ENCODE measurements at places on chromosomes 4 and X.
A peak's percentile ranks its signal among the peaks of the same experiment; 100 is the strongest.

DNA sequence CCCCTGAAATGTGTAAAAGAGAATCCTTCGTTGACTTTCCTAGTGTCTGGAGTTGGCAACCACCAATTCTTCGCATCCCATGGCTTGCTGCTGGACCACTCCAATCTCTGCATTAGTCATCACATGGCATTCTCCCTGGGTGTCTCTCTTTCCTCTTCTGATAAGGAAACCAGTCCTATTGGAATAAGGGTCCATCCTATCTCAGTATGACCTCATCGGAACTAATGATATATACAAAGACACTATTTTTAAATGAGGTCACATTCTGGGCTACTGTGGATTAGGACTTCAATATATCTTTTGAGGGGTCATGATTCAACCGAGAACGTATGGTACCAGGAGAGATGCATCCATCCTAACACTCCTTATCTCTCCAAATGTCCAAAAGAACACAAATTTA lies 259.1 kb upstream of the CPEB2 start:
- no peak for DNase-seq

- DNase-seq: no peak
Observed at GRCh38 chr4:26619784-26620183, 35.9 kb downstream of the TBC1D19 start.

GRCh38 chr4:131499141-131499873 lies 1649.8 kb upstream of the PCDH10 start:
- DNase-seq: no peak

GRCh38 chr4:156515295-156515694 lies 456.3 kb downstream of the PDGFC start:
- DNase-seq: no peak

DNA sequence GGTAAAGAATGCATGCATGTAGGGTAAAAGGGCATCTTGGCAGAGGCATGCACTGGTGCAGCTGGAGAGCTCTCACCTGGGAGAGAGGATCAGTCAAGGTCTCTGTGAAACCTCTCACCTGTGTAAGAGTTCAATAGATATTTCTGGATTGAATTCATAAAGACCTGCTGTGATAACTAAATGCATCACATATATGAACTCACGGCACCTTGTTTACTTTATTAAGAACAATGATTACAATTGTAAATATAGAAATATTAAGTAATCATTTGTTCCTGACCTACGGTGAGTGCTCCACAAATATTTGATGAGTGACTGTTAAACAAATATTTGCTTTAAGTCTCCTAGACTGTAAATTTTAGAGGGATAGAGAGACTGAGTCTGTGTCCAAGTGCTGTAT lies 85.9 kb upstream of the PAQR3 start:
- peak; percentile 43 for DNase-seq

- DNase-seq: no peak
Observed at GRCh38 chr4:1361431-1361830, 14.4 kb downstream of the UVSSA start.

DNA sequence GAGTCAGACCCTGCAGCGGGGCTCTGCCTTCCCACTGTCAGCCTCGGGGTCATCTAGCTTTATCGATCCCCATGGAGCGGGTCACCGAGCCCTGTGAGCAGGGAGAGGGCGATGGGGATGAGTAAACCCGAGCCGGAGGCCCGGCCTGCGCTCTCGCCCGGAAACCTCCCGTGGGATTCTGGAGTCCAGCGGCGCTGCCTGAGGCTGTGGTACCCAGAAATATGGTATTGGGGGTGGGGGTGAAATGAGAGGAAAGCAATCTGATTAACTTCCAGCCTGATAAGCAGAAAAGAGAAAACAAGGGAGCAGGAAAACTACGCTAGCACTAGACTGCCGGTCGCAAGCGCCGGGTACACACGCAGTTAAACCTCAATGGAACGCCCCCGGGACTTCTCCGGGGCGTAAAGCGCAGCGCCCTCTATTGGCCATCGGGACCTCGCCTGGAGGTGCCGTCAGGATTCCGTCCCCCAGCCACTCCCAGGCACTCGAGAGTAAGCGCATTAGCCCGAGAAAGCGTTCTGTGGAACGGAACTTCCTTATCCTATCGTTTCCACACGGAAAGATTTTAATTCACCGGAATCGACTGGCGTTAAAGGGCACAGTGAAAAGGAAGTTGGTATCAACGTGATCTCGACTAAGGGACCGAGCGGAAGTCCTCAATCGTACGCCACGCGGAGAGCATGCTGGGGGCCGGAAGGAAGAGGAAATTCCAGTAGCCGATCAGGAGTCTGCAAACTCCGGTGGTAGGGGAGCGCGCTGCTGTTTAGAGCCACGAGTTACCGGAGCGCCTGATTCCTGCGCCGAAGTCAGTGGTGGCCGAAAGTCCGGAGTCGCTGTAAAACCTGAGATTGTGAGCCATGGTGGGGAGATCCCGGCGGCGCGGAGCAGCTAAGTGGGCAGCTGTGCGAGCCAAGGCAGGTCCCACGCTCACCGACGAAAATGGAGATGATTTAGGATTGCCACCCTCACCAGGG lies at the start of gene UTP3:
UTP3 (plus strand) TSS at position 712 of the 974 bp plus-strand sequence; CDS start at position 858, 146 bp downstream.
- peak; percentile 96 for DNase-seq

GRCh38 chr4:13985837-13986236 lies 358.3 kb upstream of the BOD1L1 start:
- DNase-seq: no peak

GRCh38 chr4:5004496-5004895 lies 14.8 kb downstream of the CYTL1 start:
- no peak for DNase-seq

DNA sequence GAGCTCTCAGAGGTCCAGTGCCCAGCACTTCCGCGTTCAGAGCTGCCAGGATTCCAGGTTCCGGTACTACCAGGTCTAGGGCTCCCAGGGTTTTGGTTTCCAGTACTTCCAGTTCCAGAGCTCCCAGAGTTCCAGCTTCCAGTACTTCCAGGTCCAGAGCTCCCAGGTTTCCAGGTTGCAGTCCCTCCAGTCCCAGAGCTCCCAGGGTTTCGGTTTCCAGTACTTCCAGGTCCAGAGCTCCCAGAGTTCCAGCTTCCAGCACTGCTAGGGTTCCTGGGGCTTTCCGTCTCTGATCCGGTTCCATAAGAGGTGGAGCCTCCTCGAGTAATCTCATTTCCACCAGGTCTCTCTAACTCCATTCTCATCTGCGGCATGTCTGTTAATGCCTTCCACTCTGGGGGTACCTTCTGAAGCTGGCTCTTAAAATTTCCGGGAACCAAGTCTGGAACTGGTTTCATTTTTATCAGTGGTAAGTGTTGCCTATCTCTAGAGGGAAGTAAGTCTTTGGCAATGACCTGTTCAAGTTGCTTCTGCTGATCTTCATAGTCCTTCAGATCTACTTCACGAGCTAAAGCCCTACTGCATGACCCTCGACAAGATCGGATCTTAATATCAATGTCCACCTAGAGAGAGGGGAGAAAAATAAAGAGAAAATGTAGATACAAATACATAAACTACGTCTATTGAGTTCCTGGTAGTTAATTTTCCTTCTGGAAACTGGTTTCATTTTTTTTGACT lies 4.1 kb downstream of the FGA start:
- DNase-seq: no peak

GRCh38 chr4:97892592-97893266 lies 250.5 kb downstream of the STPG2 start:
- no peak for DNase-seq

- DNase-seq: no peak
Observed at GRCh38 chr4:169620880-169621248, 486 bp downstream of the CLCN3 start.

GRCh38 chrX:20001588-20001987 lies 10.7 kb upstream of the BCLAF3 start:
- no peak for DNase-seq

Data from NCI-H774 (cell line).